ENCODE measurements at places on chromosomes 7 and 10.

- no peak for DNase-seq
These were observed 23.5 kb downstream of the ASB4 start for GRCh38 chr7:95509199-95509598.

DNA sequence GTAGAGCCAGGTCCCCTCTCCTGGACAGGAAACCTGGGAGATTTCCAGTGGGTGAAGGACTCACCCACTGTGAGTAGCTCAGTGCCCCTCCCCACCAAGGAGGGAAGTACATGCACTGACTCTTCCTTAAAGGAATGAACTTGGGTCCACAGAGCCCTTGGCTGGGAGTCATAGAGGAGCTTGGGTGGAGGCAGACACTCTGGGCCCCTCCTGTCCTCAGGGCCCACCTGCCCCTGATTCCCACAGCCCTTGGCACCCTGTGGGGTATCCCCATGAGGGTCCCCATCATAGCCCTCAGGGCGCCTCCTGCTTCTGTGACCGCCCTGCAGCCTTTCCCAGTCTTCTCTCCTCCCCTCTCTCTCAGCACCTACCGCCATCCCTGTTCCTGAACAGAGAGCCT, 3.7 kb downstream of the EN2 start:
- no peak for DNase-seq

GRCh38 chr7:125877246-125877645, 947.6 kb upstream of the POT1 start:
- no peak for DNase-seq

GRCh38 chr7:96739167-96739566, 29.5 kb upstream of the SEM1 start:
- DNase-seq, result no peak

GRCh38 chr7:142196066-142196840, 61.6 kb downstream of the PRSS58 start:
- DNase-seq, result no peak

GRCh38 chr7:23247046-23247602, 549 bp downstream of the GPNMB start:
- no peak for DNase-seq

GRCh38 chr7:13742126-13742525, 247.3 kb downstream of the ETV1 start:
- no peak for DNase-seq

- no peak for DNase-seq
These were observed 25.1 kb downstream of the MAT1A start for GRCh38 chr10:80264081-80265056.
